ENCODE measurements at places on chromosomes 16 and 17.

- no peak for DNase-seq
Observed at GRCh38 chr16:20084624-20085226, 11.0 kb upstream of the GPR139 start.

GRCh38 chr17:13003454-13003851 is 14.4 kb downstream of the ELAC2 start:
- DNase-seq: no peak

DNA sequence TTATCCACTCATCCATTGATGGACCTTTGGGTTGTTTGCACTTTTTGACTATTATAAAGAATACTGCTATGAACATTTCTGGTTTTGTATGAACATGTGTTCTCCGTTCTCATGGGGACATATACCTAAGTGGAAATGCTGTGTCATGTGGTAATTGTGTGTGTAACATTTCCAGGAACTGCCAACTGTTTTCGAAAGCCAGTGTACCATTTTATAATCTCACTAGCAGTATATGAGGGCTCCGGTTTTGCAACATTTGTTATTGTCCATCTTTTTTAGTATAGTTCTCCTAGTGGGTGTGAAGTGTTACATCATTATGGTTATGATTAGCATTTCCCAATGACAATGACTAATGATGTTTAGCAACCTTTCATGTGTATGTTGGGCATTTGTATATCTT is 5.1 kb upstream of the TRIM25 start:
- DNase-seq: peak; percentile 53

DNA sequence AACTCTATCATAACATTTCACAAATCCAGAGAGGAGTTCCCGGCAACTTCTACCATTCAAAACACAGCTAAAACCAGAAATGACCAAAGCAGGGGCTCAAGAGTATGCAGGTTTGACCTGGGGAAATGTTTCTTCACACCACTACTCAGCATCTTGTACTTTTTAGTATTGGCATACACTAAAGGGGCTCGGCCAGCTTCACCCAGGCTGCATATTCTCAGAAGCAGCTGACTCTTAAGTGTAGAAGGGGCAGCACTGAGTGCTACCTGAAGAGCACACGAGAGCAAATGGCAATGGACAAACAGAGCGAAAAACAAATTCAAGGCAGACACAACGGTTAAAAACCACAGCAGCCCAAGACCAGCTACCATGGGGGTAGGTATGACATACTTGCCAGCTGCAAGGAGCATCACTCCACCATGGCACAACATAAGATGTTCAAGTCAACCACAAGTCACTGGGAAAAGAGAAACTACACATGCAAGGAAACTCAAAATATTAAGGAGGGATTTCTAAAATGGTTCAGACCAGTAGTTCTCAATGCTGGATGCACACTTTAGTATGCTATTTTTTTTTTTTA is 34.4 kb downstream of the N4BP1 start:
- DNase-seq: no peak

DNA sequence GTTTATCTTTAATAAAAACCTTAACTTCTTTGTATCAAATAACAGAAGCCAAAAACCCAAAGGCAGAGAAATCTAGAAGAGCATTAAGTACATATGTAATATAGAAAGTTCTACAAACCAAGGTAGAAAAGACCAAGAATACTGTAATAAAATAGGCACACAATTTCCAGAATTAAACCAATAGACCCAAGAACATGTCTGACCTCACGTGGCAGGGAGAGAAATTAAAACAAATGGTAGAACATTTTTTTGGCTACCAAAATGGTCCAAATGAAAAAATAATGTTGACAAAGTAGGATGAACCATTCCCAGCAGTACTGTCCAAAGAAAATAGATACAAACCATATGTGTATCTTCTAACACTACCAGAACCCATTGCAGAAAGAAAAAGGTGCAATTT is 183.5 kb downstream of the CPPED1 start:
- DNase-seq: no peak
